Activated gamma-delta T cell treated with anti-CD3 and anti-CD28 coated beads, Interleukin-2, amount 50 U/mL, for 16 hours (primary cell): ENCODE measurements at places on chromosomes 13 and 19.

- DNase-seq = no peak
These were observed 30.4 kb upstream of the SLC1A5 start for GRCh38 chr19:46818812-46819211.

GRCh38 chr19:33998739-33999345 is 173.5 kb upstream of the LSM14A start:
- DNase-seq = no peak

GRCh38 chr13:65866138-65866537 is 1364.0 kb downstream of the PCDH9 start:
- DNase-seq = no peak

DNA sequence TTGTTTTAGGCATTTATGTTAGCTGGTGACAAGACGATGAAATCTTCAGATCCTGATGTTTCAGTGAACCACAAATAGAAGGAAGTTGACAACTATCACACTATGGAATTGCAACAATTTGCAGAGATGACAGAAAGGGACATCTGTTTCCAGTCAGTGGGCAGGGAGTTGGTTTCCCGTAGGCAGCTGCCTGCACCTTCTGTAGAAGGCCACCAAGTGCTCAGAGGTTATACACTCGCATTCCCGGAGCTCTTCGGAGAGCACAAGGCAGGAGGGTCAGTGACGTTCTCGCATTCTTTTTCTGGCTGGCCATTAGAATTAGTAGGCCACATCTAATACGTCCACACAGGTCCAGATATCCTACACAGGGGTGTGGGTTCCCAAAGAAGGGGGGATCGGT is 129.4 kb downstream of the SHISA2 start:
- no peak for DNase-seq

DNA sequence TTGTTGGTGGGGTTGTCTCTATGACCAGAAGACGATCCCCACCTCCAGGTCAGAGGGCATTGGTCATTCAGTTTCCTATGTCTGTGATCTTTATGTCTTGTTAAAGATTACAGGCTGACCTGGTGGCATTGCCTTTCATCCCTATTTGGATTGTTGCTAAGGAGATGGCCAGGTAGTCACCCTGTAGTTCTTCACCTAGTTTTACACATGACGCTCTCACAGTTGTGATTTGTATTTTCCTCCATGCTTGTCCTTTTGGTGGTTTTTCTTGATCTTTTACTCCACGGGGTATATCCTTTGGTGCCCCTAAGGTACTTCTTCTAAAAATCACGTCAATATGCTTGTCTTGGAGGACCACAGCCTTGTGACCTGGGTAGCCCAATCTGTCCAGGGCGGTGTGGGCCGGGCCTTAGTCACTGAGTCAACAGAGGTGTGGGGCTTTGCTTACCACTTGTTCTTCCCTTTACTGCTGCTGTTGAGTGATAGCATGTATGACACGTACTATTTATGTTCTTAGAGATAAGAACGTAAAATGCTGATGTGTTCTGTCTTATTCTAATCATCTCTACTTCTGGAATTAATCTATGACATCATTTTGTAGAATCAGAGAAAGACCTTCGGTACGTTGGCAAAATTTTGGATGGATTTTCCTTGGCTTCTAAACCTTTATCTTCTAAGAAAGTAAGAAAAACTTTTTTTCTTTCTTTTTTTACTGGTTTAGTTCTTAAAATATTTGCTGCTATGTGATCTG is 20.1 kb downstream of the GPATCH1 start:
- no peak for DNase-seq

DNA sequence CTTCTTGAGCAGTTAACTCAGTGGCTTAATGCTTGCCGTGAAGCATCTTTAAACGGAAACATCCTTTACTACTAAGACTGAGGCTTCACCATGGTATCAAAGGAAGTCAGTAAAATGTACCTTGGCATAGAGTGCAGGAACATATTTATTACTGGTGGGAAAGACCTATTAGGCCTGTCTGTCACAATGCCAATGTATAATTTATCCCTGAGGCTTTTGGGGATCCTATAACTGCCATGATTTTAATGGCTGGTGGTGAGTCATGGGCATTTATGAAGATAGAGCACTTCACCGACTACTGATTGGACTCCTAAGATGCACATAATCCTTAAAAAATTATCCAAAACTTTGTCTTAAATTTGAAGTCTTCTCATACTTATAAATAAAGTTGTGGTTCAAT is 79.6 kb downstream of the FGF14 start:
- no peak for DNase-seq

GRCh38 chr13:79307866-79308298 is 98.2 kb downstream of the RBM26 start:
- DNase-seq = no peak

GRCh38 chr13:21613791-21614190 is 9.8 kb upstream of the MICU2 start:
- DNase-seq = no peak

GRCh38 chr19:4980838-4981680 is 12.1 kb downstream of the KDM4B start:
- no peak for DNase-seq

DNA sequence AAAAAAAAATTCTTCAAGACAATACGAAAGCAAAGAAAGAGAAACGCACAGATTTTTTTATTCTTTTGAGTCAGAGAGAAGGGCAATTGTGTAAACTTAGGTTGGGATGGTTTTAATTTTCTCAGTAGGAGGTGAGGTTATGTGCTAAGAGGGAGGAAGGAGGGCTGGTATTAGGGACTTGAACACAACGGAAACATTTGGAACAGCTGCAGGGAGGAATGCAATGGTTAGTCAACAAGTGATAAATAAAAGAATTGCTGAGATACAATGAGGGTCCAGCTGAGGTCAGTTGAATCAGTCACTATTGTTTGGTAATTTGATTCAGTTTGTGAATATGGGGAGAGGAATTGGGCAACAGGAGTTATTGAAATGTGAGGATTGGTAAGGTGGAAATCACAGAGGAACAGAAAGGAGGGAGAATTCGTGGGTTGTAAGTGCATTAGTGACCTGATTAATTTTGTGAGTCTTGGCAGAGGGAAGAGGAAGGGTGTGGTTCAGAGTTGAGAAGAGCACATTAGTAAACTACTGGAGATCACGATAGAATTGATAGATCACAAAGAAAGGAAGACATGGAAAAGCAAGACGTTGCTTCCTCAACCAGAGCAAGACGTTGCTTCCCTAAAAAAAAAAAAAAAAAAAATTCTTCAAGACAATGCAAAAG is 499.5 kb upstream of the SPRY2 start:
- no peak for DNase-seq

GRCh38 chr13:24381541-24382265 is 72.3 kb downstream of the C1QTNF9 start:
- DNase-seq = no peak

DNA sequence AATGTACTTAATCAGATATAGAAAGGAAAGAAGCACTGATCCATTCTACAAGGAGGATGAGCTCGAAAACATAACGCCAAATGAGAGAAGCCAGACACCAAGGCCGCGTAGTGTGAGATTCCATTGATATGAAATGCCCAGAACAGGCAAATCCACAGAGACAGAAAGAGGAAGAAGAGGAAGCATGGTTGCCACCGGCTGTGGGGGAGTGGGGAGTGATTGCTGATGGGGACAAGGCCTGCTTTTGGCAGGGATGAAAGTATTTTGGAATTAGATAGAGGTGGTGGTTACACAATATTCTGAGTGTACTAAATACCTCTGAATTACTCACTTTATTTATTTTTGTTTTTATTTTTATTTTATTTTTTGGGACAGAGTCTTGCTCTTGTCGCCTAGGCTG is 50.2 kb upstream of the KLF2 start:
- no peak for DNase-seq

- no peak for DNase-seq
These were observed 186.2 kb upstream of the PCDH9 start for GRCh38 chr13:67416047-67416925.
